ENCODE measurements at places on chromosomes 4 and X. TPM values are rescaled to one million over a fixed set of nuclear protein-coding genes. Genes with fewer than 3 reads are reported as not detected.

DNA sequence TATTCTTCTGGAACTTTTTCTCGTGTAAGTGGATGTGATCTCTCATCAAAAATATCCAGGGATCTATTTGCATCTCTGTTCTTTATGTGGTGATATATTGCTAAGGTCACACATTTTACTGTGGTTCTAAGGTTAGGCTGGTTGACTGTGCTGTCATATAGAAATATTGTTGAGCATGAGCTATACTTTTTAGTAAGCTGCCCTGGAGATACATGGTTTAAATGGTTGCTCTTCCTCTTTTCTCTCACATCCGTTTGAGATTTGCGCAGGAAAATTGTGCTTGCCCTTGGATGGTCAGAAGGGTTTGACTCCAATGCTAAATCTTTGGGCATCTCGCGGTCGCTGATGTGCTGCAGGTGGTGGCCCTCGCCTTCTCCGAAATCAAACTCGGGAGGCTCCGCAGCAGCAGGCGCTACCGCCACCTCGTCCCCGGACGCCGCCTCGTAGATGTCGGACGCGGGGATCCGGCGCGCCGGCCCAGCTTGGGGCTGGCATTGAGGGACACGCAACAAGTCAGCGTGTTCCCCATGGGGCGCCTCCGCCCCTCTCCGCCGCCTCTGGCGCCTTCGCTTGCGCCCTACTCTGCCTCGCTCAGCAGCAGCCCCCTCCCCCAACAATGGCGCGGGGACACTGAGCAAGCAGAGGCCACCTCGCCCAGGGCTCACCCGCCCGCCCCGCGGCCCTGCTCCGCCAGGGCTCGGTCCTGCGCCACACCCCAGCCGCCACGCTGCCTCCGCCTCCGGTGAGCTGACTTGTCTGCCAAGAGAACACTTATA lies 154.5 kb downstream of the MSN start:
- no peaks in the 10 kb centered on the region for H3K27me3 ChIP-seq
- DNase-seq: no peak
- H3K36me3 ChIP-seq: no peaks in the 10 kb centered on the region
- no peaks in the 10 kb centered on the region for H3K4me1 ChIP-seq

DNA sequence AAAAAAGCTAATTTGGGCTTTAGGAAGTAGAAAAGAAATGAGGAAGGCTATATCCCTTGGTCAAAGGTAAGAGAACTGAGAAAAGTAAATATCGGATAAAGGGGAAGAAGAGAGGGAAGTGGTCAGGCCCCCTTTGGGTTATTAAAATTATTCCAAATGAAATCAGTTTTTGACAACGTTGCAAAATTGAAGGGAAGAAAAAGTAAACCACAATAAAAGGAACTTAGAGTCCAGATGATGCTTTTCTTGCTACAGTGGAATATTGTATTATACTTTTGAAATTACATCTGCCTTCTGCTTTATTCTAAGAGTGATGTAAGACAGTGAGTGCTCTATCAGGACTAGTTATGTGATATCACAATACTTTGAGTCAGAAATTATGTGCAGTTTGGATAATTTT lies 59.4 kb upstream of the RBPJ start:
- DNase-seq: no peak
- H3K4me3 ChIP-seq: no peak overlapping the region
- no peaks in the 10 kb centered on the region for H3K36me3 ChIP-seq
- H3K4me1 ChIP-seq: no peaks in the 10 kb centered on the region
- no peaks in the 10 kb centered on the region for H3K27me3 ChIP-seq

DNA sequence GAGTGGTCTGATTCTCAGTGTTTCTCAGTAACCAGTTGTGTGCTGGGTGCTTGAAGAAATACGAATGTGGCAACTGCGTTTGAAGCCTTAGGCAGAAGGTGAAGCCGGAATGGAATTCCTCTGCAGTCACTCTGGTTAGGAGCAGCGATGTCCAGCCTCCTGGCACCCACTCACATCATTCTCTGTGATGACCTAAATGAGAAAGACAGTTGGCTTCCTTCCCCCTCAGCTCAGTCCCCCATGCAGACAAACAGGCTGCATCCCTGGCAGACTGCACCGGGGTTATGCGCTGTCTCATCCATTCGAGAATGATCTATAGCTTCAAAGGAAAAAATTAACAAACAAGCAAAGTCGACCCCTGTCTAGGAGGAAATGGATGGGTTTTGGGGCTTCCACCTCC lies 170.1 kb upstream of the SCML1 start:
- no peak overlapping the region for H3K4me3 ChIP-seq
- H3K4me1 ChIP-seq: peaks cover 20% of the 10 kb centered on the region
- DNase-seq: no peak
- H3K27ac ChIP-seq: no peak overlapping the region
- no peaks in the 10 kb centered on the region for H3K36me3 ChIP-seq

The FGF5 gene
- 0.75 TPM for total RNA-seq

DNA sequence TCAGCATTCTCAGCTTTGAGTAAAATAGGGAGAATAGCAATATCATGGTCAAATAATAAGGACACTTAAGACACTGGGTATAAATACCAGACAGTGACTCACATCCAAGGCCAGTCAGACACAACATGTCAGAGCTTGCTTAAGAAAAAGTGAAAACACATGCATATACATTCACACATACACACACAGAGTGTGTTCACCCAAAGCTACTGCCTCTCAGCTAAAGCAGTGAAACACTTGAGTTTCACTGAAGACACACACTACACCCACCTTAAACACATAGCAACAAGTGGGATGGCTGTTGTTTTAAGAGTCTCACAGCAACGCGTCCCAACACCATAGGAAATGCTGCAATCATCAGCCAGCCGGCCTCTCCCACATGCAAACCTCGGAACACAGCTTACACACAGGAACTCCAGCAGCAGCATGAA lies 14.4 kb downstream of the SHROOM4 start:
- H3K27ac ChIP-seq: peak overlapping the region; percentile 57
- no peak for DNase-seq
- H3K4me3 ChIP-seq: no peak overlapping the region

GRCh38 chr4:80903020-80903419 lies 127.5 kb upstream of the BMP3 start:
- H3K36me3 ChIP-seq: no peaks in the 10 kb centered on the region
- H3K27ac ChIP-seq: no peak overlapping the region
- DNase-seq: no peak
- no peaks in the 10 kb centered on the region for H3K4me1 ChIP-seq

The MAGEA10 gene
- not detected for total RNA-seq

The CSAG3 gene
- 0.40 TPM for total RNA-seq

The NPY2R gene
- total RNA-seq: 0.43 TPM

The SEPSECS gene
- 8.7 TPM for total RNA-seq

The NKRF gene
- 11.8 TPM for total RNA-seq

GRCh38 chr4:13922459-13922858 lies 294.9 kb upstream of the BOD1L1 start:
- no peak for DNase-seq
- H3K4me1 ChIP-seq: no peaks in the 10 kb centered on the region
- H3K36me3 ChIP-seq: no peaks in the 10 kb centered on the region

- no peak overlapping the region for H3K4me3 ChIP-seq
- no peaks in the 10 kb centered on the region for H3K27me3 ChIP-seq
- no peak for DNase-seq
- no peaks in the 10 kb centered on the region for H3K36me3 ChIP-seq
- no peak overlapping the region for H3K27ac ChIP-seq
Measured at GRCh38 chrX:15173411-15173810, 96.5 kb downstream of the ASB9 start.

The BMX gene
- total RNA-seq: not detected

DNA sequence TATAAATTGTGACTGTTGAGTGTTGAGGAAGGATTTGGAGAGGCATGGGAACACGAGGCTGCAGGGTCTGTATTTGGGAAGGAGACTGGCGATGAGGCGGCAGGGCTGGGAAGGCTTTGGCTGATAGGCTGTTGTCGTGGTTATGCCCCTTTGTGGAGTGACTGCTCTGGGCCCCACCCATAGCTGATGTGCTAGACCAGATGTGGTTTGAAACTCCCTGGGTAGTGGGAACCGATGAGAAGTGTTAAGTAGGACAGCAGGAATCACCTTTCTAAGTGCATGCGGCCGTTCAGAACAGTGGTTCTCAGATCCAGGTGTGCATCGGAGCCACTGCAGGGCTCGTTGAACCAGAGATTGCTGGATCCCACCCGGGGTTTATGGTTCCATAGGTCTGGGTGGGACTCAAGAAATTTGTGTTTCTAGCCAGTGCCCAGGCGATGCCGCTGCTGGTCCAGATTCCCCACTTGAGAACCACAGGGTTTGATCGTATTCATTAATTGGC lies 42.3 kb downstream of the TBC1D14 start:
- no peaks in the 10 kb centered on the region for H3K27me3 ChIP-seq
- H3K4me1 ChIP-seq: peaks cover 47% of the 10 kb centered on the region
- H3K36me3 ChIP-seq: peaks cover 4% of the 10 kb centered on the region
- DNase-seq: no peak
- no peak overlapping the region for H3K27ac ChIP-seq
- no peak overlapping the region for H3K4me3 ChIP-seq

DNA sequence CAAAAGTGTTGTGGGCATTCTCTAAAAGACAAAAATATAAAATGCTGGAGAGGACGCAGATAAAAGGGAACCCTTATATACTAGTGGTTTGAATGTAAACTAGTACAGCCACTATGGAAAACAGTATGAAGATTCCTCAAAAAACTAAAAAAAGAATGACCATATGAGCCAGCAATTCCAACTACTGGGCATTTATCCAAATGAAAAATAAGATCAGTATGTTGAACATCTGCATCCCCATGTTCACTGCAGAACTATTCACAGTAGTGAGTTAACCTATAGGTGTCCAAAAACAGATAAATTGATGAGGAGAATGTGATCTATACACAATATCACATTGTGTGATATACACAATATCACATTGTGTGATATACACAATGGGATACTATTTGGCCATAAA lies 1615.3 kb downstream of the PCDH18 start:
- no peak overlapping the region for H3K27ac ChIP-seq
- H3K36me3 ChIP-seq: no peaks in the 10 kb centered on the region
- H3K4me3 ChIP-seq: no peak overlapping the region
- no peaks in the 10 kb centered on the region for H3K27me3 ChIP-seq
- no peaks in the 10 kb centered on the region for H3K4me1 ChIP-seq

The SYNPO2 gene
- 22.9 TPM for total RNA-seq

The SLC39A8 gene
- 8.3 TPM for total RNA-seq

DNA sequence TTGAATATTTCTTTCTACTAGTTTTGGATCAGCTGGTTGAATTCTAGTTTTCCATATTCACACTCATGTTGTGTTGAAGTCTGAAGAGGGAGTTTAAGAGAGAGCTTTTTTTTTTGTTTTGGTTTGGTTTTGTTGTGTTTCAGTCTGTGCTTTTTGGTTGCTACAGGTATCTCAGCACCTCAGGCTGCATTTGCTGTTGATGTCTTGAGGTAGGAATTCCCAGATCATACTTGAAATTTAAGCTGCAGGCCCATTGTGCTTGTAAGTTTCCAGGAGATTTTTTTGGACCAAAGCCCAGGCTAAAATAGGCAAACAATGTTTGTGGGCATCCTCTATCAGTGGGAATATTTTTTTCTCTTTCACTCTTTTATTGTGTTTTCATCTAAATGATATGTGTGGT lies 190.2 kb upstream of the AGA start:
- no peak for DNase-seq
- no peaks in the 10 kb centered on the region for H3K36me3 ChIP-seq
- no peak overlapping the region for H3K4me3 ChIP-seq
- H3K27me3 ChIP-seq: no peaks in the 10 kb centered on the region
- no peaks in the 10 kb centered on the region for H3K4me1 ChIP-seq
- no peak overlapping the region for H3K27ac ChIP-seq

The MAGEA4 gene
- total RNA-seq: not detected

The NAP1L3 gene
- total RNA-seq: 8.4 TPM

The GAGE2A gene
- total RNA-seq: not detected

GRCh38 chrX:39816871-39817731 lies 280.7 kb downstream of the BCOR start:
- H3K36me3 ChIP-seq: no peaks in the 10 kb centered on the region
- peaks cover 17% of the 10 kb centered on the region for H3K27me3 ChIP-seq
- peaks cover 19% of the 10 kb centered on the region for H3K4me1 ChIP-seq
- peak overlapping the region; percentile 2 for H3K4me3 ChIP-seq

GRCh38 chrX:137245183-137245582 lies 211.4 kb upstream of the GPR101 start:
- H3K36me3 ChIP-seq: no peaks in the 10 kb centered on the region
- no peak overlapping the region for H3K4me3 ChIP-seq
- no peaks in the 10 kb centered on the region for H3K4me1 ChIP-seq
- H3K27ac ChIP-seq: no peak overlapping the region
- DNase-seq: no peak

DNA sequence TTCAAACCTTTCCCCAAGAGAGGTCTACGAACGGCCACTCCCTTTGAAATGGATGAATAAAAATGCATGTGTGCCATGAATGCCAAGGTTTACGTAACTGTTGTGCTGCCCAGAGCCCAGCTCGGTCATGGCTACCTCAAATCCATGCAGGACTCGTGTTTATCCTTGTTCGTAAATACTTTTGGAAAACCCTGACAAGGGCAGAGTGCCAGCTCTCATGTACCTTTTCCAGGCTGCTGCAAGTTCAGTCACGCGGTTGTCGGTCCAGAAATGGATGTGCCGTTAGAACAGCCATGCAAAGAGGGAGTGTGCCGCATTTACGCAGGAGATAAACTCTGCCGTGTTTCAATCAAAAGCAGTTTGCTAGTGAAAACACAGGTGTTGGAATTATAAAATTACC lies 123.4 kb downstream of the AMELX start:
- no peaks in the 10 kb centered on the region for H3K36me3 ChIP-seq
- no peak overlapping the region for H3K4me3 ChIP-seq
- H3K27me3 ChIP-seq: no peaks in the 10 kb centered on the region
- H3K4me1 ChIP-seq: no peaks in the 10 kb centered on the region

The GAK gene
- total RNA-seq: 97.1 TPM

The GAGE1 gene
- not detected for total RNA-seq

DNA sequence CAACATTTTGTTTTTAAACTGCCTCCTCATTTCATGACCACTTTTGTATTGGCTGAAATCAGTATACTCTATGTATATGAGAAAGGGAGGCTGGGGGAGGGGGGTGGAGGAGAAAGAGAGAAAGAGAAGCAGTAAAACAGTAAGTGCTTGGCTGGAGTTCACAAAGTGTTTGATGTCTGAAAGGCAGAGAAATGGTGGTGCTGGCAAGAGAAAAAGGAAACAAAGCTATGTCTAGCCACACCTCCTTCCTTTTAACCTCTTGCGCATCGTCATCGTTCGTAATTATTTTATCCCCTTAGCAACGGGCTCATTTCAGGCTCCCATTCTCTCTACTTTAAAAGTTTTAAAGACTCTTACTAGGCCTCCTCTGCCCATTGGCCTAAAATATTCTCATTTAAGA lies 25.6 kb downstream of the RPA4 start:
- DNase-seq: no peak
- H3K4me3 ChIP-seq: no peak overlapping the region
- no peaks in the 10 kb centered on the region for H3K4me1 ChIP-seq
- H3K27ac ChIP-seq: no peak overlapping the region
- H3K27me3 ChIP-seq: no peaks in the 10 kb centered on the region

The PAGE2B gene
- not detected for total RNA-seq

- H3K27me3 ChIP-seq: no peaks in the 10 kb centered on the region
- H3K4me3 ChIP-seq: no peak overlapping the region
- H3K4me1 ChIP-seq: no peaks in the 10 kb centered on the region
- DNase-seq: no peak
- H3K27ac ChIP-seq: no peak overlapping the region
Measured at GRCh38 chrX:30039768-30040167, 175.6 kb upstream of the MAGEB2 start.

All from type B pancreatic cell (in vitro differentiated cells).